ENCODE measurements at places on chromosomes 5 and 9.
A peak's percentile ranks its signal among the peaks of the same experiment; 100 is the strongest.

GRCh38 chr5:129971714-129972113, 67.4 kb downstream of the CHSY3 start:
- DNase-seq = no peak

DNA sequence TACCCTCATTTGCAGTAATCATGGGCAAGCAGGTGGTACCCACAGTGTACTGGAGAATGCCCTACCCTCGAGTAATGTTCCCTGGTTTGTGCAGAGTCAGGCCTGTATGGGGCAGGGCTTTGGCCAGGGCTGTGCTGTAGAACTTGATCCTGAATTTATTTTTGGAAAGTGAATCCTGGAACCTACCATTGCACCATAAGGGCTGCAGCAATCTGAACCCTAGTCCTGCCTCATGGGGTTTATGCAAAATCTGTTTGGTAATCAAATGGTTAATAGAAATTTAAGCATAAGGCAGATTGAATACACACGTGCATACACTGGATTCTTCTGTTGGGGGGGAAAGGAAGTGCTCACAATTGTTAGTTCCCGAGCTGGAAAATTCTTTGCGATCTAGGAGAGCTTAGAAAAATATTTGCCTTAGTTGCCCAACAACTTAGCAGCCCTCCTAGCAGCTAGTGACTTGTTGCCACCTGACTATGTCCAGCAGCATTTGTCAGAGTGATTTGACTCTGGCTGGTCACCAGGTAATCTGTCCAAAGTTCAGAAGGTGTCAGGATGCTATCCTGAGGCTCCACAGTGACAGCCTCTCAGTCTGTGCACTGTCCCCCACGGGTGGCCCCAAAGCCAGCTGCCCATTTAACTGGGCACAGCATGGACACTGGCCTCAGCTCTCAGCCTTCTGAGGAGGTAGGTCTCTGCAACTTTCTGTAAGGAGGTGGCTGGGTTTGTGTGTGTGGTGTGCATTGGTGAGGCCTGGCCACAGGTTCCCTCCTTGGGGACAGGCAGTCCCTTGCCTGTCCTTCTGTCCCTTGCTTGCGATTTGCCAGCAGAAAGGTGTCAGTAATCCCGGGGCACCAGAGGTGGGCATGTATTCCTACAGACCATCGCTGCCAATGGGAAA, 8.3 kb downstream of the MVB12B start:
- DNase-seq = no peak

GRCh38 chr9:98654247-98654646, 54.5 kb downstream of the GABBR2 start:
- no peak for DNase-seq

DNA sequence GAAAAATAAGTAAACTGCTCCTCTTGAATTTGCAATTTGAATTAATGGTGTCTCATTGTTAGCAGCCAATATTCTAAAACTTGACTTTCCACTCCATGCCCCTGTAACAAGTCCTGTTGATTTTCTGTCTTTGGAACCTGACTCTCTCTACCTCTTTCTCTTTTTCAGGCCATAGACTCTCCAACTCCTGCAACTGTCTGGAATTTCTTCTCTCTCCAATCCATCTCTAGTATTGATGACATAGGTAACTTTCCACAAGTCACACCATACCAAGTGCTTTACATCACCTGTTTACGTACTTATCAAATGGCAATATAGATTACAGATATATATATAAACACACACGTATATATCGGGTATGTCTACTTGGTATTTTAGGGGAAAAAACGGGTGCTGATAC, 923 bp downstream of the C5orf34 start:
- DNase-seq = no peak

- DNase-seq = no peak
Measured at GRCh38 chr9:127977884-127978647, 2.7 kb downstream of the EEIG1 start.

- DNase-seq = no peak
Measured at GRCh38 chr9:27472195-27472594, 51.9 kb upstream of the IFNK start.

DNA sequence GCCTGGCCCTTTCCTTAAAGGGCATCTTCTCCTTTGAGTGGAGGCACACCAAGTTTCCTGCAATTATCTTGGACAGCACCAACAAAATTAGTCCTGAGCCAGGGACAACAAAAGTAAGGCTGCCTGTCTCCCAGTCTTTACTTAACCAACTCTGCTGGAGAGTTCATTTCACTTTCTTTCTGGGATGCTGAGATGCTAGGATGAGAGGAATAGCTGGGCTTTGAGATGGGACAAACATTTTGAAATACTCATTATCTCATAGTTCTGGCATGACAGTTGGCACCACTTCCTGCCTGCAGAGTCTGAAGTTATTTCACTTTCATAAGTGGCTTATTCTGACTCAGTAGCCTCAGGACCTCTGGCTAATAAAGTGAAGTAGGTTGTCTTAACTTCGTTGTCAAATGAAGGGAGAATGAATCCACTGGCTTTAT, 157.0 kb downstream of the C9orf152 start:
- DNase-seq = peak; percentile 51

DNA sequence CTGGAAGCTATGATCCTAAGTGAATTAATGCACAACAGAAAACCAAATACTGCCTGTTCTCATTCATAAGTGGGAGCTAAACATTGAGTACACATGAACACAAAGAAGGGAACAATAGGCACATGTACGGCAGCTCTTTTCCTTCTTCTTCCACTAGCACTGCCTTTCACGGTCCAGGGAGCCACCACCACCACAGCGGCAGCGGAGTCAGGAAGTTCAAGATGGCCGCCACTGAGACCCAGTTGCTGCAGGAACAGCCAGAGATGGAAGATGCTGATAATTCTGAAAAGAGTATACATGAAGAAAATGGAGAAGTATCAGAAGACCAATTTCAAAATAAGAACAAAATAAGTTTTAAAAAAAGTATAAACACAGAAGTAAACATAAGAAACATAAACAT, 39.5 kb upstream of the TNFSF15 start:
- DNase-seq = no peak

DNA sequence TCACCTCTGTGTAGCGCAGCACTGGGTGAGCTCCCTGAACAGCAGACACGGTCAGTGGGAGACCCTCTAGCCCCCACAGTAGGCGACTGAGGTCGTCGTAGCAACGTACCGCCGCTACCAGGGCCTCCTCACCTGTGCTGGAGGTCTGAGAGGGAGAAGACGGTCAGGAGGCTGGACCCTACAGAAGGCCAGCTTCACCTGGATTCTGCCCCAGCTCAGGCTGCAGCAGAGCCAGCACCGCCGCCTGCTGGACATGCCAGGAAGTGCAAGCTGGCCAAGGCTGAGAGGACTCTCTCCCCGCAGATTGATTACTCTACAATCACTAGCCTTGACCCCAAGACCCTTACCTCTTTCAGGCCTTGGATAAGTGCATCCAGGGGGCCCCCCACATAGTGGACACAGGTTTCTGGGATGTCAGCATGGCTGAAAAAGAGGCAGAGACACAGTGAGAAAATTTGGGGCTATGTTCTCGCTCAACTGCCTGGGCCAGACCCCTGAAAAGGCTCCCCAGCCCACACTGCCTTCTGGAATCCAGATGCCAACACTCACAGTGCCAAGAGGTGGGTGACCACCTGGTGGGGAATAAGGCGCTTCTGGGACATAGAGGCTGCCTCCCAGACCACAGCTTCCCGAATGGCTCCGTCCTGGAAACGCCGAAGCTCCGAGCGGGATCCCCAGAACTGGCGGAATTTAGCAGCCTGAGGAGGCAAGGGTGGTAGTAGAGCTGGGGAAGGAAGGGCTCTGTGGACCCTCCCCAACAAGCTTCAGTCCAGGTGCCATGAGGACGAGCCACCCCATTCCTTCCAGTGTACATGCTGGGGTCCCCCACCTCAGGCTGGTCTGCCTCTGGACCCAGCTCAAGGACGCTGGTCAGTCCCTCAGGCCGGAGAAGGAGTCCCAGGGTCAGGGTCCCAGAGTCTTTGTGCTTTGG, 6.9 kb downstream of the NOL6 start:
- DNase-seq = peak; percentile 84

GRCh38 chr5:180142824-180143610, 66.0 kb downstream of the RASGEF1C start:
- DNase-seq = no peak

GRCh38 chr9:93809204-93809940, 145.8 kb downstream of the BARX1 start:
- DNase-seq = no peak

GRCh38 chr5:149916334-149917072, 28.1 kb downstream of the PDE6A start:
- no peak for DNase-seq

DNA sequence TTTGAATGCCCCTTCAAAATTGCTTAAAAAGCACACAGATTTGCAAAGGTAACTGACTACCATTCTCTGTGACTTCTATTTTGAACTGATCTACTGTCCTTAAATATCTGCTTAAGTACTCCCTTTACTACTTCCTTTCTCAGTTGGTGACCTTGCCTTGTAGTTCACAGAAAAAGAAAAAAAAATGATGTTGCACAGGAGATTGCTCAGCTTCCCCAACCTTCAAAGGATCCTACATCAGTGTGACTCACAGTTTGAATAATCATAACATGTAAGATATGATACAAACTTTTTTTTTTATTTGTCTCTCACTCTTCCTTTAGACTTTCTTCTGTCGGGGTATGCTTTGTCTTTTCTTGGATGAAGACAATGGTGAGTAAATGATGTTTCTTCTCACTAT, 1029.6 kb downstream of the CDH12 start:
- no peak for DNase-seq

GRCh38 chr5:252546-252945, 18.9 kb upstream of the PDCD6 start:
- no peak for DNase-seq

DNA sequence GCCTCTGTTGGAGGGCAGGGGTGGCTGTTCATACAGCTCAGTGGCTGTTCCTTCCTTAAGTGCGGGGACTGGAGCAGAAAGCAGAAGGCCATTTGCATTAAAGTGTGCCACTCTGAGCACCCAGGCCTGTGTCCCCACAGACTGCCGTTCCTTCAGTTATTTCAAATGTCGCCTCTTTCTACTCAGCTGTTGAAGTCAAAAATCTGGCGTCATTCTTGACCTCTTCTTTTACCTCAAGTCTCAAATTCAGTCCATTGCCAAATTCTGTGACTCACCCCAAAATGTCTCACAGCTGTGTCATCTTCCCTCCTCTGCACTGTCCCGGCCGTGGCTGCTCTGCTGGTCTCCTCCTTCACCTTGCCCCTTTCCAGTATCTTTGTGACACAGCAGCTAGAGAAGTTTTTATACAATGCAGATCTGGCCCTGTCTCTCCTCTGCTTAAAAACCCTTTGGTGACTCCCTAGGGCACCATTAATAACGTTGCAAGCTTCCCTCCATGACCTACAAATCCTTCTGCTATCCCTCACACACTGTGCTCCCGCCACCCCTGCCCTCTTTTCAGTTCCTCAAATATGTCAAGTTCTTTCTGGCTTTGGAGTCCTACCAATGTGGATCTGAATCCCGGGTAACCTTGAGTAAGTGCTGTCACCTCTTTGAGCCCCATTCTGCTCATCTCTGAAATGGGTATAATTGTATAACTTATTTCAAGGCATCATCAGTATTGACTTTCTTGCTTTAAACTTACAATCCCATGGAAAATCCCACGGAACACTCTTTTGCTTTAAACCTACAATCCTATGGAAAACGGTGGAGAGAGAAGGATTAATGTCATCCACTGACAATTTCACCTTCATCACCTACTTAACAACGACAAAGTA, 98.3 kb upstream of the BOD1 start:
- DNase-seq = no peak

DNA sequence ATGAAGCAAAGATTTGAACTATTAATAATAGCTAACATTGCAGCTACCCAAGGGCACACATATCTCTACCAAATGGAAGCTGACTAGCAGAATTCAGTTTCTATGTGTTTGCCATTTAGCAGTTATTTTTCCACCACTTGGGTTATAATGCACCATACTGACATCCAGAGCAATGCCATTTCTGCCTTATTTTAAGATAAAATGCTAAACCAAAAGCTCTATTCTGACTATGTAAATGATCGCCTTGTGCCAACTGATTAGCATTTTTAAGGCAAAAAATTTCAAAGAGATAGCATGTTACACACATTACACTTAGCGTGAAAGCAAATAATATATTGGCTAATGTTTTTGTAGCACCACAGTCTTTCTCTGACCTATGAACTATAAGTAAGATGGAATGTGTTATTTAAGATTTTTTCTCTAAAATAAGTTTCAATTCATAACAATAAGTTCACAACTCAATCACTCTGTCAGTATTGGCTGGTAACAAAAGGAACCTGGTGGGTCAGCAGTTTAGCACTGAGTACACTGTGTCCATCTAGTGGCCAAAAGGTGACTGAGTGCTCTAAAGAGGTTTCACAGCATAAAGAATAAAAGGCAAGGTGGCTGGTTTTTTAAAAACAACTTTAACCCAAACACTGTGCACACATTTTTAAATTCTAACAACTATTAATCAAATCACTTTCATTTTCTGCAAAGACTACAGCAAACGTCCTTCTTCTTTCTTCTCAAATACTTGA, 443.5 kb downstream of the PDE4D start:
- no peak for DNase-seq

DNA sequence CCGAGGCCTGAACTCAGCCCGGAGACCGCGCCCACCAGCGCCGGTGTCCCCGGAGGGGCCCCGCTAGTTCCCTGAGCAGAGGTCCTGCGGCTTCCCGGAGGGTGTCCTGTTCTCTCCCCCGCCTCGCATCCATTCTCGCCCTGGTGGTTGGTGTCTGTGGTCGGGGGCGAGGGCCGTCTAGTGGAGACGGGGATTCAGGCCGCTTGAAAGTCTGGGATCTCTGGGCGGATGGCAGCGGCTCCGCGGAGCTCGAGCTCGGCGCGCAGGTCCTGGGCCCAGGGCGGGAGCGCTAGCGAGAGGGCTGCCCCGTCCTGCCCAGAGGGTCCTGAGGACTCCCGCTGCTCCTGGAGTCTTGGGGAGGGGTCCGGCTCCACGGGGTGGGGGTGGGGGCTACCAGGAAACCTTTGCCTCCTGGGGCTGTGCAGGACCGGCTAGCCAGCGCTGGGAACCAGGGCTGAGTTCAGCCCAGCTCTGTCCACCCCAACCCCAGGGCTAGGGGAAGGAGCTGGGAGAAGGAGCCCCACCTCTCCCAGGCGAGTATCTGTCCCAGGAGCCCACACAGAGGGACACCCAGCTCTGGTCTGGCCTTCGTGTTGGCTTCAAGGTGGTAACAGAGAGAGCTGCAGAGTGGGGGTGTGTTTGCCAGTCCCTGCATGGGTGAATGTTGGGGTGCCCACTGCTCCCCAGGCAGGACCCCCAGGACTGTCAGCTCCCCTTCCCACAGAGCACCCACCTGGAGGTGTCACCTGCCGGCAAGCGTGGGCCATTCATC, 4.0 kb downstream of the TOR4A start:
- no peak for DNase-seq

DNA sequence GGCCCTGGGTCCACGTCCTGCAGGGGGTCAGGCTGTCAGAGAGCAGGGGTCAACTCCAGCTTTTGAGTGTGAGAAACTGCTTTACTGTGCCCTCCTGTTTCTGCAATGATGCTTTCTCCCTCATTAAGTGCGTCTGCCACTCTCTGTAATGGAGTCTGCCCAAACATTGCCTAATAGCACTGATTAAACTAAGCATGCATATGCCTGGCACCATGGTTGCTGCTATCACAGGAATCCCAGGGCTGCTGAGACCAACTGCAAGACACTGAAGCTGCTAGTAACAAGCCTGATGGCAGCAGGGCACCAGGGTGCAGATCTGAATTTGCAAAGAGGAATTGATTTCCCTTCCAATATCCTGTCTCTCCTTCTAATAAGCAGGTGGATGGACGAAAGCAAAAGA, 125.3 kb downstream of the SLC24A2 start:
- no peak for DNase-seq
